ENCODE measurements at places on chromosomes 2 and 18.

GRCh38 chr2:235918876-235919275 is 249.3 kb downstream of the GBX2 start:
- DNase-seq: no peak

DNA sequence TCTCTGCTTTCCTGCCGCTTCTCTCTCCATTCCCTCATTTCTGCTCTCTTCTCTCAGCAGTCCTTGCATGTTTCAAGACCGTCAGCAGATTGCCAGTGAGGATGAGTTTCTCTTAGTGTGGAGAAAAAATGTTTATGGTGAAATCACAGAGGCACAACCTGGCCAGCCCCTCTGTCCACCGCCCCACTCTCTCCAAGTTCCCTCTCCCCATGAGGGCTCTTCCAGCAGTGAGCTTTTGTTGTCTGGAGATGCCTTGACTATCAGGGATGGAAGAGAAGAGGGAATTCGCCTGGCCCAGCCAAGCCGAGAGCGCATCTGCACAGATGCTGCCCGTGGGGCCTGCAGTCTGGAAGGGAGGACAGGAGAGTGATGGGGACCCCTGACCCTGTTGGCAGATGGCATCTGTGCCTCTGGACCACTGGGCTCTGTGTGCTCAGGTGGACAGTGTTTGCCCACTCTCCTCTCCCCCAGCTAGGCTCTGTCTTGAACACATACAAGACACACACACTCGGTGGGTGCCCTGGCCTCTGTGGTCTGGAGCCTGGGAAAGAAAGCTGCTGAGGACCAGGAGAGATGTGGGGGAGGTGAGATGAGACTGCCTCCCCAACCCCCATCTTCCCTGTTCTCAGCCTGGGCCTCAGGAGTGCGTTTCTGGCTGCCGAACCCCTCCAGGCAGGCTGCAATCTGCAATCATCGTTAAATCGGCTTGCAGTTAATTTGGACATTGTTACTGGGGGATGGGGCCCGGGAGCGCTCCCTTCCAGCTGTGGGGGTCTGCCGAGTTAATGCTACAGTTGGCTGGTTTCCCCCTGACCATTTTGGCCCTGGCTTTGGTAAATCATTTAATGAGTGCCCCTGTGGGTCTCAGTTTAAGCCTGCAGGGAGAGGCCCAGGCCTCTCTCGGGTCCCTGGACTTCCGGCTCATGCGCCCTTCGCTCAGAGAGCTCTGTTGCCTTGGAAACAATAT is 4.5 kb downstream of the ITM2C start:
- no peak for DNase-seq

DNA sequence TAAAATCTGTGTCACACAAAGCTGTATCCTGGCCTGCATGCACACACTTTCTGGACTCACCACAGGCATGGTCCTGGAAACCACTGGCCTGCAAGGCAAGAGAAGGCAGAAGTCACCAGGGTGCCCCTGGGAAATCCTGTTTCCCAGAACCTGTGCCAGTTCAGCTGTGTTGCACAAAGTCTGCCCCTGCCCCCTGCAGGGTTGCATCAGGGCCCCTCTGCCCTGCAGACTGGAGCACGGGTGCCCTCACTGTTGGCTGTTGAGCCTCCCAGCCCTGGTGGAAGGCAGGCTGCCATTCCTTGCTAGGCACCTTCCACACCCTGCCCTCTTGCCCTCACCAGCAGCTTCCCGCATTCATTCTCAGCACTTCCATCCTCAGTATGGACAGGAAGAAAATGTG is 18.0 kb upstream of the TUBB6 start:
- DNase-seq: no peak

DNA sequence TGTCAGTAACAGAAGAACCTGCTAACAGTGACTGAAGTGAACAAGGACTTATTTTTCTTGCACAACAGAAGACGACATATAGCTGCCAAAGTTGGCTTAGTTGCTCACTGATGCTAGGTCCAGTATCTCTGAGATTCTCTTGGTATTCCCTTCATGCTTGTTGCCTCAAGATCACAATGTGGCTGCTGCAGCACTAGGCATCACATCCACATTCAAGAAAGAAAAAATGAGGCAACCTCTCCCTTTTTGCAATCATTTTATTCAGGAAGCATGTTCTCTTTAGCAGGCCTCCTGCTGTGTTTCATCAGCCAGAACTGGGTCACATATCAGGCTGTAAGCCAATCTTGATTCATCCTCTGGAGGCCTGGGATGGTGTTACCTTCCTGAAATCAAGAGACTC is 11.7 kb upstream of the MAPK4 start:
- DNase-seq: no peak

GRCh38 chr2:15973481-15974401 is 33.4 kb downstream of the MYCN start:
- no peak for DNase-seq

GRCh38 chr2:120596191-120596811 is 139.4 kb upstream of the GLI2 start:
- no peak for DNase-seq

GRCh38 chr2:28336982-28337627 is 55.6 kb upstream of the FOSL2 start:
- DNase-seq: no peak

DNA sequence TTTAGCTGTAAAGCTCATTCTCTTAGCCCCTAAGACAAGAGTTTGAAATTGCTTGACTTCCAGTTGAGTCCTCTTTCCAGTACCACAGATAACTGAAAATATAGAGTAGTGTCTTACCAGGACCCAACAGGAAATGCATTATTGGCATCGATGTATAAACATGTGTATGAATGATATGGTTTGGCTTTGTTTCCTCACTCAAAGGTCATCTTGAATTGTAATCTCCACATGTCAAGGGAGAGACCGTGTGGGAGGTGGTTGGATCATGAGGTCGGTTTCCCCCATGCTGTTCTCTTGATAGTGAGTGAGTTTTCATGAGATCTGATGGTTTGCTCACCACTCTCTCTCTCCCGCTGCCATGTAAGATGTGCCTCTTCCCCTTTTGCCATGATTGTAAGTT is 745.0 kb downstream of the TMEM182 start:
- DNase-seq: no peak

DNA sequence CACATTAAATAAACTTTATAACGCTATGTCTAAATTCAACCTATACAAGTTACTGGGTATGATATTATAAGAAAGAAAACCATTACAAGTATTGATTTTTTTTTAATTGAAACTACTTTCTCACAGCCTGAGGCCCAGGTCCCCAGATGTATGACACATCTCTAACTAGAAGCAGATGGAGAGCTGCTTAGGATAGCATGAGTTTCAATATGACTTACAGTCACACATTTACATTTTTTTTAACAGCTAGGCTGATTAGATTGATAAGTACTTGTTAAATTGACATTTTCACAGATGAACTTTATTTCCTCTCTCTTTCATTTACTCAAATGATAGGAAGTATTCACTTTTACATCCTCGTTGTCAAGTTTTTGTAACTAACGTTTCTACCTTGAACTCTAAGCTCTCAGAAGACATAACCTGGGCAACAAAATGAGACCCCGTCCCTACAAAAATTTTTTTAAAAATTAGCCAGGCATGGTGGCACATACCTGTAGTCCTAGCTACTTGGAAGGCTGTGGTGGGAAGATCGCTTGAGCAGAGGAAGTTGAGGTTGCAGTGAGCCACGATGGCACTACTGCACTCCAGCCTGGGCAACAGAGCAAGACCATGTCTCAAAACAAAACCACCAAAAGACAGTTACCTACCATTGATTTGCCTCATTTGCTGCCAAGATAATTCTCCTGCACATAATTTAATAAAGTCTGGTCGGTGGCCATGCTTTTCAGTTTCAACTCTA is 52.4 kb downstream of the STK39 start:
- no peak for DNase-seq

- DNase-seq: peak; percentile 51
Observed at GRCh38 chr2:236366397-236366796, 102.2 kb upstream of the ASB18 start.

- no peak for DNase-seq
Observed at GRCh38 chr2:42041377-42042127, 6.3 kb upstream of the PKDCC start.

- no peak for DNase-seq
Observed at GRCh38 chr2:71067567-71068217, 756 bp upstream of the NAGK start.

DNA sequence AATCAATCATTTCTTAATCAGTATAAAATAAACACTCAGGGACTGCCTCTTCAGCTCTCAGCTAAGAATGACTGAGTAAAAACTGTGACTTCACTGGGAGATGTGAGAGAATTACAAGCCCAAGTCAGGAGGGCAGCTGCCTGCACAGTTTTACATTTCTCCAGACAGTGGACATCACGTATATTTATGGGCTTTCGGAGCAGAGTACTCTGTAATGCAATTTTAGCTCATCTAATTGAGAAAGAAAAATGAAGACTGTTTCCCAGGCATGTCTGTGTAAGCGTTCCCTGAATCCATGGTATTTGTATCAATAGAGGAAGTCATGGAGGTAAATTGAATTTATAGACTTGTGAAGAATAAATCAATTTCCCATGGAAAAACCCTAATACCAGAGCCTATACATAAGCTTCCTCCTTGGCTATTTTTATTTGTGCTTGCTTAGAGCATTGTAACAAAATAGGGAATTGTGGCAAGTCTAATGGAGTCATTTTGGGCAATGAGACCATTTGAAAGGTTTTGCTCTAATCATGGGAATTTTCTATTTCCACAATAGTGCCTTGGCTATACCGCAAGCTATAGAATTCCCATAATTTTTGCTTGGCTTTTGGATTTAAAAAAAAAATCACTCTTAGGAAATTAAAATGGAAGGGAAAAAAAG is 87.2 kb downstream of the SLC5A7 start:
- DNase-seq: no peak

GRCh38 chr2:99066075-99066958 is 75.2 kb upstream of the C2orf15 start:
- DNase-seq: peak; percentile 36

DNA sequence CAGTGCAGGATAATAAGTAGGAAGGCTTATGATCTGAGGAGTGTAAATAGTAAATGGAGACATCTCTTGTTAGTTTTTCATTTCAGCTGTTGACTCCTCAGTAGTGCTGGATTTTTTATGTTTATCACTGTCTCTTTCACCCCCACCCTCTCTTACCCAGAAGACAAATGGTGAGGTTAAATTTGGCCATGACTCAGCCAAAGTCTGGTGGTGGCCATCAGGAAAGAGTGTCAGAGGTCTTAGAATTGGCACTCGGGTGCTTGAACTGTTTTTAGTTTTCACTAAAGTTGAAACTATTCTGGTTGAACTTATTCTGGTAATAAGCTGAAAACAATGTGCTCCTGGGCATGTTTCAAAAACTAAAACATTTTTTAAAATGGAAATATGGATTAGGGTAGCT is 123.3 kb downstream of the FHOD3 start:
- no peak for DNase-seq

GRCh38 chr2:71467180-71467815 is 13.9 kb downstream of the DYSF start:
- DNase-seq: no peak

GRCh38 chr2:232485757-232486557 is 1.7 kb downstream of the ECEL1 start:
- no peak for DNase-seq

DNA sequence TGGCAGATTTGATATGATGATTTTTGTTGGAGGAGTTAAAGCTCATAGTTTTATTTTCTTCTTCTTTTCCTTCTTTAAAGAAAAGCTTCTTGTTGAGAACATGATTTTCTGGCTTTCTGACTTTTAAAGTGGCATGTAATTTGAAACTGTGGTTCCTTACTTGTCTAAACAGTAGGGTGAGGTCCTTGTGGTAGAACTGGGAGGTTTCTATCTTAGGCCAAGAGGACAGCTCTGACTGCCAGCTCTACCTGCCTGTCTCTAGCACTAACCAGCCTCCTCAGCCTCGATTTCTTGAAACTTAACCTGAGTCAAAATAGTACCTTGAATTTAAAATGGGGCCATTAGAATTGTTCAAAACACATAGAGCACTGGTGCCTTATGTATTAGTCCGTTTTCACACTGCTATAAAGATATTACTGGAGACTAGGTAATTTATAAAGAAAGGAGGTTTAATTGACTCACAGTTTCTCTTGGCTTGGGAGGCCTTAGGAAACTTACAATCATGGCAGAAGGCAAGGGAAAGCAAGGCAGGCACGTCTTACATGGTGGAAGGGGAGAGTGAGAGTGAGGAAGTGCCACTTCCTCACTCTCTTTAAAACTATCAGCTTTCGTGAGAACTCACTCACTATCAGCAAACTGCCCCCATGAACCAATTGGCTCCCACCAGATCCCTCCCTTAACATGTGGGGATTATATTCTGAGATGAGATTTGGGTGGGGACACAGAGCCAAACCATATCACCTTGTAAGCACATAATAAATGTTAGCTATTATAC is 119.0 kb downstream of the CERS6 start:
- DNase-seq: no peak

GRCh38 chr2:197266477-197266876 is 44.1 kb downstream of the ANKRD44 start:
- DNase-seq: peak; percentile 57

DNA sequence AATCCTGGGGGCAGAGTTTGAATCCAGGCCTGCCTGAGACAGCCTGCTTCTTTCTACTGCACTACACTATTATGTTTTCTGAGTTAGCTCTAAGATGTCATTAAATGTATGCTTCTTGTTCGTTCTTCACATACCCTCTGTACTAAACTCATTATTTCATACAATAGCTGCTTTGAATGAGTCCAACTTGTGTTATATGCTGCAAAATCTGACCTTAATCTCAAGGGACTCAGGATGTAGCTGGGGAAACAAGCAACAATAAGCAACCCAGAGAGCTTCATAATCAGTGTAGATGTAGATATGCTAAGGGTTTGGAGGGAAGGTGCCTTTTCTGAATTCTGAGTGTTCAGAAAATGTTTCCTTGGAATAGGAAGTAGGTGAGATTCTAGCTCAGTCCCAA is 14.4 kb downstream of the FMNL2 start:
- DNase-seq: no peak

DNA sequence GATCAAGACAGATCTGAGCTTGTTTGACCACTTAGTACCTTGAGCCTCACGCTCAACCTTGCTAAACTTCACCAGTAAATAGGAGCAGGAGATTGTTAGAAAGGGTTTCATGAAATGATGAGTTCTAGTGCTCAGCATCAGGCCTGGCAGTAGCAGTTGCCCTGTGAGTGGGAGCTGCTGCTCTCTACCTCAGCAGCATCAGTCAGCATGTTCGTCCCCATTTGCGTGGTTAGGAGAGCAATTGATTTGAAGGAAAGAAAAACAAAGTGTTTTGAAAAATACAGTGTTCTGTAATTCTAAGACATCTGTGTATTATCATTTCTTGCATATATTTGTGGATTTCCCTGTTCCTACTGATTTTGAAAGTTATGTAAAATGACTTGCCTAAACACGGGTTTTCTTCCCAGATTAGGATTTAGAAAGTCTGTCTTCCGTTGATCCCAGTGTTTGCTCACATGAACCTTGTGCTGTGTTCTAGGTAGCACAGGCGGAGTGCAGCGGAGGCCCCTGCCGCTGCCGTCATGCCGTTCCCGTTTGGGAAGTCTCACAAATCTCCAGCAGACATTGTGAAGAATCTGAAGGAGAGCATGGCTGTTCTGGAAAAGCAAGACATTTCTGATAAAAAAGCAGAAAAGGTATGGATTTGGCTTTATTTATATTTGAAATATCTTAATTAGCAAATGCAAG is 47.0 kb downstream of the CAB39 start:
- no peak for DNase-seq

- DNase-seq: no peak
Observed at GRCh38 chr2:236016496-236016895, 151.7 kb downstream of the GBX2 start.

GRCh38 chr2:239346676-239347075 is 54.1 kb downstream of the HDAC4 start:
- DNase-seq: no peak

- DNase-seq: peak; percentile 44
Observed at GRCh38 chr2:64730551-64731262, 77.0 kb upstream of the SERTAD2 start.

Measured in CD4-positive, alpha-beta memory T cell (primary cell).